Fibroblast of skin of scalp (primary cell): ENCODE measurements at places on chromosomes 6 and 20.
A peak's percentile ranks its signal among the peaks of the same experiment; 100 is the strongest.

- DNase-seq: no peak
Measured at GRCh38 chr20:35939264-35939663, 15.0 kb downstream of the SCAND1 start.

DNA sequence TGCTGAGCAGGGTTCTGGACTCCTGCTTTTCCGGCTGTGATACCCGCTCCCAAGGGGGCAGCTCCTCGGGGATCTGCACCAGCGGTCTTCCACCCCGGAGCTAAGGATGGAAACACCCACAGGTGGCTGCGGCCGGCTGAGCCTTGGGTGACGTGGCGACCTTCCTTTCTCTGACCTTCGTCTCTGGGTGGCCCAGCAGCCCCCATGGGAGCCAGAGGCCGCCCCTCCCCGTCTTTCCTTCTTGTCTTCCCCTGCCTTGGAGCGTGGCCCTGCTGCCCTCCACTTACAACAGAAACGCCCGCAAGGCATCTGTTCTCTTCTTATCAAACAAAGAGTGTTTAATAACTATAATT lies 405.7 kb downstream of the TAF4 start:
- DNase-seq: no peak

DNA sequence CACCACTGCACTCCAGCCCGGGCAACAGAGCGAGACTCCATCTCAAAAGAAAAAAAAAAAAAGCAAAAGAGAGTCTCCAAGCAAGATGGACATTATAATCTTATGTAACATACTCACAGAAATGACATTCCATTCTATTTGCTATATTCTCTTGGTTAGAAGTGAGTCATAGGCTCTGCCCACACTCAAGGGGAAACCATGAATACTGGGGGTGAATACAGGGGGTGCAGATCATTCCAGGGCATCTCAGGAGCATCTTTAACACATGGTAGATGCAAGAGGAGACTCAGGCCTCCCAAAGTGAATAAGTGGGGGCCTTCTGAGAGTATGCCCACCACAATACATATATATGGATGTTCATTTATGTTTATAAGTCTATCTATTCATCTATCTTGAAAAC lies 18.3 kb upstream of the RANBP9 start:
- DNase-seq: peak; percentile 76

GRCh38 chr6:94362061-94362864 lies 942.9 kb upstream of the EPHA7 start:
- DNase-seq: no peak

DNA sequence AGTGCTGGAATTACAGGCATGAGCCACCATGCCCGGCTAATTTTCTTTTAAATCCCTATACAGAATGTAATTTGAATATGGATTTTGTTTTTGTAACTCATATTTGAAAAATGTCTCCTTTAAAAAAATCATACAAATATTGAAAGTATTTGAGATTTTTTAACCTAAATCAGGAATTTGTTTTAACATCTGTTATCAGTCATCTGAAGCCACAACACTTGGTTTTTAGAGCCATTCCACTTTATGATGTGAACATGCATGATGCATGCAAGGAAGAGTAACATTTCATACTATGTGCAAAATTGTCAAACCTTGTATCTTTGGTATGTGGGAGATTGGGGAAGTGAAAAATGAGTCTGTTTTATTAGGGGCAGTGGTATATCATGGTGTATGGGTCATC lies 124.5 kb upstream of the AHI1 start:
- DNase-seq: peak; percentile 84

- no peak for DNase-seq
Measured at GRCh38 chr6:64100702-64101303, 465.2 kb downstream of the PHF3 start.

- DNase-seq: no peak
Measured at GRCh38 chr6:47230579-47230978, 79.1 kb downstream of the TNFRSF21 start.

GRCh38 chr6:158674342-158675131 lies 24.7 kb downstream of the SYTL3 start:
- no peak for DNase-seq

DNA sequence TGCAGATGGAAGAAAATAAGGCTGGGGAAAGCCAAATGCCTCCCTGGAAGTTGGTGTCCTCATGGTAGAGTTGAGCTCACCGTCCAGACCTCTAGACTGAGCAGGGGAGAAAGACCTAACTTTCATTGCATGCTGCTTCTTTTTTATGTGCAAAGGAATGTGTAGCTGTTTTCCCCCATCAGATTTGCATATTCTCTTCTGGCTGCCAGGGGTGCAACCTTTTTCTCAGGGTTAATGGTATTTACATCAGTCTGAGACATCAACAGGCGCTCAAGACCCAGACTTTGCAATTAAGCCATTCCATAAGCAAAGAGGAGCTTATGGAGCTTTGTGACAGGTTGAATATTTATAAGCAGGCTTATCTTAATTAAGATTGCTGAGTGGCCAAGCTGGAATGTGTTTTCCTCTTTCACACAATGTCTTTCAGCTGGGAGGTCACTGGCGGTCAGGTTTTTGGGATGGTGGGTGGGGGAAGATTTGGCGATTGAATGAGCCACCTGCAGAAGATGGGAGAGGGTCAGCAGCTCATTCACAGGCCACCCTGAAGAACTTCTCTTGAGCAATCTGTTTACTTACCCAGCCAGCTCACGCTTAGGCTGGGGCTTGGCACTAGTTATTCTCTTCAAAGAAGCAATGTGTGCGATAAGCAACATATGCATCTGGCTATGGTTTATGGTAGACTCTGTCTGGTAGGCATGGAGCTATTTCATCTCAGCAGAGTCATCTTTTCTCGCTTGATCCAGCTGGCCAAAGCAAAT lies 88.6 kb downstream of the SCP2D1 start:
- no peak for DNase-seq

DNA sequence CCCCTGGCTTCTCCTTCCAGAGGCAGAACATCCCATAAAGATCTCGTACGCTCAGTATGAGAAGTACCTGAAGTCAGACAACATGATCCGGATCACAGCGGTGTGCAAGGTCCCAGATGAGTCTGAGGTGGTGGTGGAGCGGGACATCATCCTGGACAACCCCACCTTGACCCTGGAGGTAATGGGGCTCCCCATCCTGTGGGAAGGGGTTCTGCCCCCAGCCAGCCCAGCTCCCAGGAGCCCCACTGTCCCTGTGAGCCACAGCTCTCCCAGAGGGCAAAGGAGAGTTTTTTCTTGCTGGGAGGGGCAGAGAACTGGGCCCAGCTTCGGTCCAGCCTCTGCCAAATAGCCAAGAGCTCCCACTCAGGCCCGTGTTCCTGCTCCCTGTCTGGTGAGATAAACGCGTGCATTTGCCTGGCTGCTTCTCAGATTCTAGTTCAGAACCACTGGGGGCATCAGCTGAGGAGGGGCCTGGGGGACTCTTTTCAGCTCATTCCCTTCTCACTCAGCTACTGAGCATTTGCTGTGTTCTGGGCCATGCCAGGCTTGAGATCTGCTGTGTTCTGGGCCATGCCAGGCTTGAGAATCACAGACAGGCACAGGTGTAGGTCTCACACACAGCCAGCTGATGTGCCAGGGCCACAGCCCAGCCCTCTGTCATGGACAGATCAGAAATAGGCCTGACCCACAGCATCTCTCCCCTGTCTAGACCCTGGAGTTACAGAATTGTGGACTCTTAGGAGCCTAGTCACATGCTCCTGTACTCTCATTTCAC lies 39.5 kb downstream of the TGM3 start:
- DNase-seq: no peak

DNA sequence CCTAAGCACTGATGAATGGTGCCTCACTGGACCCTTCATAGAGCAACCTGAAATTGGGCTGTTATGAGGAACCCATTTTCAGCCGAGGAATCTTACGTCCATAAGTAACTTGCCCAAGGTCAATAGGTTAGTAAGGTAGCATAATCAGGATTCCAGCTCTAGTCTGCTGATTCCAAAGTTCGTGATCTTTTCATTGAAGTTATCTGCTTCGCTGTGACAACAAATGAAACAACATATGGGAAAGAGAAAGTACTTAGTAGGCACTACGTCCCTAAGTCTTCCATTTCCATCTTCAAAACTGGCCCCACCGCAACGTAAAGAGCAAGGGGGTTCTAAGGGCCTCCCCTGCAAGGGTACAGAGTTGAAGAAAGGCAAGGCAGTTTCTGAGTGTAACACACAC lies 49.5 kb downstream of the MYLIP start:
- no peak for DNase-seq

GRCh38 chr6:42507901-42508300 lies 55.9 kb upstream of the UBR2 start:
- peak; percentile 67 for DNase-seq

DNA sequence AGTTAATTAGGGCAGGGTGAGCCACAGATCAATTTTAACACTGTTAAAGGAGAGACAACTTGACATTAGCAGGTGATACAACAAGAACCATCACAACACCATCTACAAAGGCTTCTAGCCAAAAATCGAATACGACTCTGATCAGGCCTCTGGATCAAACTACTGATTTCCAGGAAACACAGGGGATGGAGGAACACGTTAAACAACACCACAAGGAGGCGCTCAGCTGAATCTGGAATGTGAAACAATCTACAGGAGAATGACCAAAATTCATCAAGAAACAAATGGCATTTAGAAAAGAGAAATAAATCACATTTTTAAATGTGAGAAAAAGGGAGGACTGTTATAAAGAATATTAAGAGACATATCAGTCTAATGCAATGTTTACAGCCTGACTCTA lies 13.5 kb upstream of the MAFB start:
- no peak for DNase-seq

DNA sequence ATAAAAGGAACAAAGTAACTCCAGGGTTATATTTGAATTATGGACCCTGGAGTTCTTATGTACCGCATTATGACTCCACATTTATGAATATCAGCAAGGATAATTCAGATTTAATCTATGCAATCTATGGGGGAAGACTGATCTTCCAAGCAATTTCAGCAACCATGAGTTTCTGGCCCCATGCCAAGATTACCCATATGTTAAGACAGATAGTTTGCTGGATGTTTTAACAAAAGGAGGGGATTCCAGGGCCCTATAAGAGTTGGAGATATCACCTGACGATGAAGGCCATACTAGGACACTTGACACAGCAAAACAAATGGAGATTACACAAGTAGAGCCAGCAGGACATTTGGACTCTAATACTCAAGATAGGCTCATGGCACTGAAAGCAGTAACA lies 45.9 kb upstream of the PLN start:
- DNase-seq: no peak

GRCh38 chr6:133610227-133610840 lies 278.6 kb upstream of the TCF21 start:
- no peak for DNase-seq

DNA sequence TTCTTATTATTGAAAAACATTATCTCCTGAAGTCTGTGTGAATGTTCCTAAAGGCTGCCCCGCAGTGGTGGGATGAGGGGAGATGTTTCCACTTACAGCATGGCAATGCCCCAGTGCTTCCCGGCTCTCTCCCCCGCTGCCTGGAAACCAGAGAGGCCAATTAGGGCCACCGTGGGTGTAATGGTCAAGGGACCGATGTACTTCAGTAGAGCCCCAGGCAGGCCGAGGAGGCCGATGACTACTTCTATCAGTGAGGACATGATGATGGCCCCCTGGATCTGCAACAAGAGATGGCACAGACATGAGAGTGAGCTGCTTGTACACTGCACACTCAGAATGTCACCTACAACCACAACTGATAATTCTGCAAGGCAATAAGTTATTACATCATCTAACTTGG lies 117.8 kb downstream of the SLC23A2 start:
- DNase-seq: no peak

- no peak for DNase-seq
Measured at GRCh38 chr6:18209539-18210197, 54.4 kb downstream of the KDM1B start.
